ENCODE measurements at places on chromosomes 7 and 10.

GRCh38 chr10:77946084-77946483 is 19.5 kb upstream of the DLG5 start:
- DNase-seq, result no peak

DNA sequence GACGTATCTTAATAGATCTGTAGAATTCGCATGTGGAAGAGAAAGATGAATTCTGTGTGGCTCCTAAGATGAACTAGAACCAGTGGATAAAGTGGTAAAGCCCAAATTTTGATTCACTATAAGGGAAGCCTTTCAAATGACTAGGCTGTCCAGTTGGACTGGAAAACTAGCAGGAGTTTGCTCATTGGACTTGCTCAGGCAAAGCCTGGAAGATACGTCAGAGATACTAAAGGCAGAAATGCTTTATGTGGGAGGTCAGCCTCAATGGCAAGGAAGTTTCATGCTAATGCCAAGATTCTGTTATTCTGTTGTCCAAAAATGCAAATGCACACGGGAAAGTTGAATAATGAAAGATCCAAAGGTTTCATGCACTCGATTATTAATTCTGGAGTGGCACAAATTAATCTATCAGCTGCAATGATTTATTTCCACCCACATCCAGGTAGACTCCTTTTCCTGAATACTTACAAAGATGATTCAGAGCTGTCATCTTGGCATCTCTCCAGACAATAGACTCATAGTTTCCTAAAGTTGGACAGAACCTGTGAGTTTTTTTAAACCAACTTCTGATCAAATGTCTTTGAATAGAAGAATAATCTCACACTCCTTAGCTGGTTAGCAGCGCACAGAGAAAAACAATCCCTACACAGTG is 20.5 kb upstream of the PPP1R3C start:
- no peak for DNase-seq

GRCh38 chr7:30062587-30062986 is 34.4 kb downstream of the PLEKHA8 start:
- no peak for DNase-seq

- no peak for DNase-seq
These were observed 5.0 kb downstream of the PRKG1 start for GRCh38 chr10:51079331-51079730.

DNA sequence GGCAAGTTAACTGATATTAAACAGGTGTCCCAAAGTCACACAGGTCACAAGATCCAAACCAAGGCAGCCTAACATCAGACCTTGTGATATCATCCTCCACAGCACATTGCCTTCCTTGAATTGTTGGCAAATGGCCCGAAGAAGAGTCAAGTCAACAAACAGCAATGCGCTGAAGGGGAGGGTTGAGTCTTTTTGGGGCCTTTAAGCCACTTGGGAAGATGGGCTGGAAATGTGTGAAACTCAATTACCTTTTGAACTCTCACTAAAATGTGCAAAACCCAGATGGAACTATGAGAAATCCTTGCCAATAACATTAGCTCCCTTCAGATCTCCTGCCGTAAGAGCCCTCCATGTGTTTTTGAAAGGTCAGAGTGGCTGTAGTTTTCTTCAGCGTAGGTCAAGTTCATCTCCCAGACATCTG is 47.9 kb upstream of the STK17A start:
- DNase-seq, result no peak

DNA sequence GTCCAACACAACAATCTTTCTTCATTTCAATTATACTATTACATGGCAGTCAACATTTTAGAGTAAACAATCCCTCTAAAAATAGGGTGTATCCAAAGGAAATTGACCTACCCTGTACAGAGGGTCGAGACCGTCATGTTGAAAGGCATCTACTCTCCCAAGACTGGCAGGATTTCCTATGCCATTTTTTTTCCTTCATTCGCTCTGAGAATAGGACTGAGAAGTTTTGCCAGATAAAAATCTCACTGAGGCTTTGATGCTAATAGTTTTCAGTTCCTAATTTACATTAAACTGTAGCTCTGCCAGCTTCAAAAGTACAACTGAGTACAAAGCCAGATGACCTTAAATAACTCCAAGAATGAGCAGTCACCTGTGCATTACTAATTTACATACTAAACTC is 84.5 kb upstream of the SEMA3C start:
- DNase-seq, result no peak

DNA sequence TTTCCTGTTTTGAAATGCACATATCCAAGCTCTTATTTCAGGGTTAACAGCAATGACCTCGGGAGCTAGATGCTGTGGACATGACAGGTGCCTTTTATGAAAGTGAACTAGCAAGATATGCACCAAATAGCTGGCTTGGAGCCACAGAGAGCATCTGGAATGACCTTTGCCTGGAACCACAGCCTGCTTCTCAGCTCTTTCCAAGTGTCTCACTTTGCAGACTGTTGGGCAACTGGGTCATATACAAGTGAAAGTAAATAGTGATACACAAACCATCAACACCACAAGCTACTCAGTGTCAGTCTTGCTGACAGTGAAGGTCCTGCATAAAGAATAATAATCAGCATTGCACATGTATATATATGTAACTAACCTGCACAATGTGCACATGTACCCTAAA is 183.5 kb downstream of the RNF133 start:
- no peak for DNase-seq

DNA sequence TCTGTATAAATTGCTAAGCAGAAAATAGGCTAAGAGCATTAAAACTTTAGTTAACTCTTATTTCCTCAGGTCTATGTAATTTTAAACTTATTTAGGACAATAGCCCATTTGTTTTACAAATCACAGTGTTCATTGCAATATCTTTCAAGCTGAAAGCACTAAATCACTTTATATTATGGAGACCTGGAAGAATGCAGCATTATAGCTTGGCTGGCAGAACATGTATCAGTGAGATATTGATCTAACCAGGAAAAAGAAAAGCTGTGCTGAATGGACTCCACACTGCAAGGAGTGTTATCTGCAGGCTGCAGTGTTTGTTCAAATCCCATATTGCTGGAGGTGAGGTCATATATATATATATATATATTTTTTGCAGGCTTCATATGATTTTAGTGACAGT is 517.5 kb downstream of the NRG3 start:
- DNase-seq, result no peak

DNA sequence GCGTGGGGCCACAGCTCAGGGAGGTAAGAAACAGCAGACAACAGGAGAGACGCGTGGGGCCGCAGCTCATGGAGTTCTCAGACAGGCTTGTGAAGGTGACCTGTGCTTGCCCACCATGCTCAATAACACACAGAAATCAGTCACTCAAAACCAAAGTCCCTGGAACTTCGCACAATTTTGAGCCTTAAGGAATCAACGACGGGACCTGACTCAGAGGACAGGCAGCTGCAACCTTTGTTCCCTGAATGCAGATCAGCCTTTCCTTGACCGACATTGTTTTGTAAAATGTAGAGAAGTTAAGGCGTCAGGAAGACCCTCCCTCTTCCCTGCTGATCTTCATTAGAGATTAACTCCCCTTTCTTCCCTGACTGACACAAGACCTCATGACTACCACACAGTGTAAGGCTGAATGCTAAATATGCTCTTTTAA is 8.5 kb upstream of the KNDC1 start:
- no peak for DNase-seq

DNA sequence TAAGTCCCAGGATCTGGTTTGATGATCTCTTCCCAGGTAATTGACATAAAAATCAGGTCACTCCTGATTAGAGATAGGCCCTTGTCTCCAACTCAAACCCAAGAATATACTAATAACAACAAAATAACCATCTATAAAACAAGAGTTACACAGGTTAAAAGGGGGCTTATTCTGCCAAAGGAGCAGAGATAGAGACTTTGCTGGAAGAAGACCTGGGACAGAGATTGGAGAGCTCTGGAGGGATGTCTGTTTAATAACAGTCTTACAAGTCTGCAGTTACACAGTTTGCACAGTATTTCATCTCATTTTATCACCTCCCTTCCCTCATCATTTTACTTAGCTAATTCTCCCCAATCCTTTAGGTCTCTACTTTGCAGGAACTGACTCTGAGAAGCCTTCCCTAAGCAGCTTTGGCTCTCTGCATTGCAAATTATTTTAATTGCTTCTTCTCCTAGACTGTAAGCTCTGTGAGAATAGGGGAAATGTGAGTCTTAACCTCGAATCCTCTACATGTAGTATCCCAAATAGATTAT is 3.7 kb upstream of the ZNF438 start:
- no peak for DNase-seq

GRCh38 chr7:143145-143751 is 49.1 kb upstream of the FAM20C start:
- no peak for DNase-seq

GRCh38 chr10:6766131-6766801 is 186.2 kb upstream of the PRKCQ start:
- DNase-seq, result no peak

DNA sequence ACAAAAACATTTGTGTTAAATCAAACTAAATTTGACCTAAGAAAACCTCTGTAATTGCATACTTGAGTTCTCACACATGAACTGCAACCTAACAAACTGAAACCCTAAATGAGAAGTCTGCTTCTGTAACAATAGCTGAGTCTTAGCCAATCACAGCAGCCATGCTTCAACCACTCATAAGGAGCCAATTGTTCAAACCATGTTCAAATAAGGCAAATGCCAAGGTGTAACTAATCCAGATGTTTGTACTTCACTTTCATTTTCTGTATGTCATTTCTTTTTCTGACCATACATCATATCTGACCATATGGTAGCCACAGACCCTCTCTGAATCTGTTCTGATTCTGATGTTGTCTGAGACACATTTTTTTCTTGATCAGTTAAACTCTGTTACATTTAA is 47.5 kb upstream of the ANTXRL start:
- DNase-seq, result no peak

- no peak for DNase-seq
These were observed 221.7 kb downstream of the PLXNA4 start for GRCh38 chr7:132354527-132354926.

DNA sequence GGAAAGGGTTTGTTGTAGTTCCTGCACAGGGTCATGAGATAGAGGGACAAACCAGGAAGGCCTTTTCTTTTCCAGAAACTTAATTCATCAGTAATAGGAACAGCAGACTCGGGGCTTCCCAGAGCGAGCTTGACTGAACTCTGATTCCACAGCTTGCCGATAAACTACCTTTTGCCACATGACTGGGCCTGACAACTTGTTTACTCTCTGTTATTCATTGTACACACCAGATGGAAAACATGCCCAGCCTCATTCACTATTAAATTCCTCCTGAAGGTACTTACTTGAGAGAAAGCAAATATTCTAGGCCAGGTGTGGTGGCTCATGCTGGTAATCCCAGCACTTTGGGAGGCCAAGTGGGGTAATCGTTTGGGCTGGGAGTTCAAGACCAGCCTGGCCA is 77.1 kb upstream of the FGFR2 start:
- no peak for DNase-seq

GRCh38 chr10:89633484-89633883 is 11.6 kb downstream of the PANK1 start:
- no peak for DNase-seq

DNA sequence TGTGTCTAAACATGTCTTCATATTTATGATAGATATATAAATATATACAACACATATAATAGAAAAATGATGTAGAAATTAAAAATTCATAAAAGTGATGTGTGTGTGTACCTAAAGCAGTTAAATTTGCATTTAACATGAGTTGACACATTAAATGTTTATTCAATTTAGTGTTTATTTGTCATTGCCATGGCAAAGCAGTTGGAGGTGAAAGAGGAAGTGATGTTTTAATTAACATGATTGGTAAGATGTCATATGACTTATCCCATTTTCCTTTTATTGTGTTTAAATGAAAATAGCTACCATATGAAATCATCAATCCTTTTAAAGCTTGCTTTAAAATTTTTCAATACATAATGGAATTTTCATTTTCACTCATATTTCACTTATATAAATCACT is 452.6 kb downstream of the SUGCT start:
- DNase-seq, result no peak

DNA sequence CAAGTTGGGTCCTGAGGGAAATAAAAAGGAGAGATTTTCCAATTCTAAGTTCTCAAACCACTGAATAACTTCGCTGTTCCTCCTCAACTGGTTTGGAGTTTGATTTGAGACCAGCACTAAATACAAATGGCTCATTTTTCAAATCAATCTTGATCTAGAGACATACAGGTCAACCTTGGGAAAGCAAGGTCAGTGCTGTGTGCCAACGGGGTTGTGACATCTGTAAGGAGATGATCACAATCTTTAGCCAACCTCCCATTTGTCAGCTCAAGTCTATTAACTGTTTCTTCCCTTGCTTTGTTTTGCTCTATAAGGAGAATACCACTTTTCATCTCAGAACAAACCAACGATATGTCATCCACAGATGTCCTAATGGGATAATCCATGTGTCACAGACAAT is 131.1 kb downstream of the TAX1BP1 start:
- DNase-seq, result no peak

GRCh38 chr10:786633-787474 is 97.4 kb upstream of the DIP2C start:
- DNase-seq, result no peak

GRCh38 chr7:88300401-88300945 is 6.2 kb downstream of the STEAP4 start:
- no peak for DNase-seq

DNA sequence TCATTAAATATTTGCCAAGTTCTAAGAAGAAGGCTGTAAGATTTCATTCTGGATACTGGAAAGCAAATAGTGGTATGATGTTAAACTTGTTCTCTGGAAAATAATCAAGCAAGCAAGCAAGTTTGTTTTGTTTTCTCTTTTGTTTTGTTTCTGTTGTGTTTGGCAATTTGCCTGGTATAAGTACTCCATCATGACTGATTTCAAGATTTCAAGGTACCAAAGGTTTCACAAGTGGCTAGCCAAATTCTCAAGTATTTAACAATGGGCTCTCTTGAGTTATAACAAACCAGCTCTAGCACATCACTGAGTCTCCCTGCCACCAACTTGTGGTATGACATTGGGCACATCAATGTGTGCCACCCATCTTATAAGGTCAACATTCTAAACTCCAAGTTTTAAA is 151.7 kb upstream of the IGFBP3 start:
- no peak for DNase-seq
